ENCODE measurements at places on chromosomes 16 and 17.

- no peak for DNase-seq
Observed at GRCh38 chr17:6196355-6196754, 126.2 kb downstream of the WSCD1 start.

DNA sequence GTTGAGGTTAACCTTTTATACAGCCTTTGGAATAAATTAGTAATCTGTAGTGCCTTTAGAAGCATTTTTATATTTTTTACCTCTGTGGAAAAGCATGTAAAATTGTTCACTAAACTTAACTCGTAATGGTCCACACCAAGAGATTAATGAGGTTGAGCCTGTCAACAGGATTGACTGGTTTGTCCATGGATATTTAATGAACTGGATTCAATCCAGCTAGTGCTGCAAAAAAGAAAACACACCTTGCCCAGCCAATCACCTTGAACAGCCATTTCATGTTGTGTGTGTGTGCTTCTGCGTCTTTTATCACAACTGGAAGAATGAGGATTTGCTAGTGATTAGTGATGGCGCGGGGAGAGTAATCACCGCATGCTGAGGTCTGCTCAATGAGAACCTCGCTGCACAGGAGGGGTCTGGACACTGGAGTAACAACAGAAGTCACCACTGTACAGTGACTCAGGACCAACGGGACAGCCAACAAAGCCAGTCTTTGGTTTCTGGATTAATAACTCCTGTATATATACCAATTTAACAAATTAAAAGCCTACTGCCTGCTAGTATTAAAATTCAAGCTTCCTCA is 33.7 kb downstream of the LITAFD start:
- DNase-seq = no peak

GRCh38 chr17:4604111-4604644 is 19.8 kb downstream of the SMTNL2 start:
- no peak for DNase-seq

GRCh38 chr16:85246473-85246872 is 134.2 kb upstream of the CIBAR2 start:
- no peak for DNase-seq

DNA sequence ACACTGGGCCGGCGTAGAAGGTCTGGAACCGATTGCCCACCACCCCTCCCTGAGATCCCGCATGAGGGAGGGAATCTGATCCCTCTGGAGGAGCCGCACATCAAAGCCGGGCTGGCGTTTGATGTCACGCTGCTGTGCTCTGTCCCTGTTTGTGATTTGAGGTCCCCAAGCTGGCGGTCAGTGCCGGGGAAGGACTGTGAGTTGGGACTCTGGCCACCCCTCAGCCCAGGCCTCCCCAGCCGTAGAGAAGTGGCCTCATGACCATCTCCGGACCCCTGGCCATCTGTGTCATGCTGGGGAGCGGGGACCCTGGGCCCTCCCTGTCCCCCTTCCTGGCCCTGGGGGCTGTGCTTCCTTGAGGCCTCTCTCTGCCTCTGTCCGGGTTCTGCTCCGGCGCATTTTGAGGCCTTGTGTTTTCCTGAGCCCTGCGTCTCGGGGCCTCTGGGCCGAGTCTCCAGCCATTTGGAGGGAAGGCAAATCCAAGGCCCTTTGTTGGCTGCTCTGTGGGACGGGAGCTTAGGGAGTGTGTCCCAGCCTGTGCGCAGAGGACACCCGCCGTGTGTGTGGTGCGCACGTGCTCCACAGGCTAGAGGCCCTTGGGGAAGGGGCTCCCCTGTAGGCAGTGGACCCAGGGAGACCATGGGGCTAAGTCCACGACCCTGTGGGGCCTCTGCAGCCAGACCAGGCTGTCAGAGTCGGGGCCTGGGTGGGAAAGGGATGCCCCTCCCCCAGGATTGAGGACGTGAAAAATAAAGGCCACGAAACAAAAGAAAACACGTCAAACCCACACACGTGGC is 15.1 kb downstream of the ASPSCR1 start:
- DNase-seq = no peak

- peak; percentile 26 for DNase-seq
Observed at GRCh38 chr16:21156767-21157467, 1.6 kb upstream of the LDAF1 start.

DNA sequence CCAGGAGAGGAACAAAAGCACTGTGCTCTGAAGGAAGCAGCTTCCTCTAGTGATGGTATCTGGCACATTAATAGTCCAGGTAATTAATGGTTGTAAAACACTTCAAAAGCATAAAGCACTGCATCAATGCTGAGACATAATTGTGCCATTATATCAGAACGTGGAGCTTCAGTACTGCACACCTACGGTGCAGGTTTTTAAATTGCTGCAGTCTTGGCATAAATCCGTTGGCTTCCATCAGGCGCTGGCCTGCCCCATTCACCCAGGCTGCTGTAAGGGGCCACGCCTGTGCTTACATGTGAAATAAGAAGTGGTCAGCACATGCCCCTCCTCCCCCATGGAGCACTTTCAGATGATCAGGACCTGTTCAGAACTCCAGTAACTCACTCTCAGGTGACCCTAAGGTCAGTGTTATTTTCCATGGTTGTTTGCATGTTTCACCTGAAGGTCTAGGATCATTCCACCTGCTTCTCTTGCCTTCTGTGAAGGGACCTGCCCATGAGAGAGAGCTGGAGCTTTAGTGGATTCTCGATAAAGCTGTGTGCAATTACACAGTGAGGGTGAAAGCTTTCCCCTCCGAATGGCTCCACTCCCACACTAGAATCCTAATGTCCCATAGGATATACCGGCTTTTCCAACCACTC is 345.3 kb downstream of the CA10 start:
- DNase-seq = no peak
